Stimulated activated CD8-positive, alpha-beta memory T cell treated with anti-CD3 and anti-CD28 coated beads, Interleukin-12 subunit alpha, Interleukin-12 subunit beta, amount 100 ng/mL, for 1 hour (primary cell): ENCODE measurements at places on chromosomes 4 and X.

GRCh38 chr4:176358083-176358469, 38.3 kb downstream of the SPCS3 start:
- DNase-seq: no peak

- DNase-seq: no peak
Observed at GRCh38 chr4:110059556-110060191, 138.7 kb downstream of the ELOVL6 start.

DNA sequence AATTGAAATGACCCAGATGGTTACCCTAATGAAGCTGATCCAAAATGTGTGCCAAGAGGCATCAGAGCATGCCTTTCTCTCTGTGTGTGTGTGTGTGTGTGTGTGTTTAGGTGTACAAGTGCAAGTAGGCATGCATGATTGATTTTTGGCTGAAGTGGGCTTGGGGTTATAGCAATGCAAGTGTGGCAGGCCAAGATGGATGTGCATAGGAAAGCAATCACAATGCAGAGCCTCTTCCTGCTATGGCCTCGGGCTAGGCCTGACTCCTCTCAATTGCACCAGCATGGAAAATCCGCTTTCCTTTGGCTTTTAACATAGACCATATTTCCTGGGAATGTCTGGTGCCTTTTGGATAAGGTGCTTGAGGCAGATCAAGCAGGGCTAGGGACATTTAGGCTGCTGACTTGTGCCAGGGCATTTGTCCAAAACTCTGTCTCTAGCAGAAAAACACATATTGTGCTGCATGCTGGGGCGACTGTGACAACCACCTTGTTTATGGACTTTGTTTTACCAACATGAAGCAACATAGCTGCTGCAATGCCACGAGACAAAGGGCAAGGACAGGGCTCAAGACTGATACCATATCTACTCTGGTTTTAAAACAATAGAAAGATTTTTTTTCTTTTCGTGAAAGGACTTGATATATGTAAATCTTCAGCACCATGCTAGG, 395.7 kb downstream of the RAPGEF2 start:
- no peak for DNase-seq

- DNase-seq: no peak
Observed at GRCh38 chr4:81884986-81885385, 413.3 kb upstream of the RASGEF1B start.

DNA sequence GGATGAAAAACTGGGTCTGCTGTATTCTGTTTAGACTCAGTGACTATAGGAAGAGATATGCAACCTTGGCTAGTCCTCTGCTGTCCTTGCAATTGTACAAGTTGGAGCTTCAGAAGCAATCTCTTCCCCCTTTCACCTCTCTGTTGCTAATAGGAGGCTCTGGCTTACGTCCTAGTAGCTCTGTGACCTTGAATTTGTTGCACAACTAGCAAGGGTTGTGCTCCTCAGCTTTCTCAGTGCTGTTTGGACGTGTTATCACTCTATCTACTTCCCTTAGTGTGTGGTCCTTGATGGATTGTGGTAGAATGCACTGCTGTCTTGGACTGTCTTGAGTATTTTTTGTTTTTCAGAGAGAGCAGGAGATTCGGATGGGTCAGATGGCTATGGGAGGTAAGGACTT, 3.4 kb upstream of the ITGB1BP2 start:
- no peak for DNase-seq

- no peak for DNase-seq
Observed at GRCh38 chrX:25721564-25721963, 416.6 kb upstream of the MAGEB18 start.

GRCh38 chrX:154484255-154485149, 1.9 kb downstream of the UBL4A start:
- no peak for DNase-seq

- DNase-seq: no peak
Observed at GRCh38 chr4:58502839-58503238, 1392.7 kb upstream of the IGFBP7 start.

DNA sequence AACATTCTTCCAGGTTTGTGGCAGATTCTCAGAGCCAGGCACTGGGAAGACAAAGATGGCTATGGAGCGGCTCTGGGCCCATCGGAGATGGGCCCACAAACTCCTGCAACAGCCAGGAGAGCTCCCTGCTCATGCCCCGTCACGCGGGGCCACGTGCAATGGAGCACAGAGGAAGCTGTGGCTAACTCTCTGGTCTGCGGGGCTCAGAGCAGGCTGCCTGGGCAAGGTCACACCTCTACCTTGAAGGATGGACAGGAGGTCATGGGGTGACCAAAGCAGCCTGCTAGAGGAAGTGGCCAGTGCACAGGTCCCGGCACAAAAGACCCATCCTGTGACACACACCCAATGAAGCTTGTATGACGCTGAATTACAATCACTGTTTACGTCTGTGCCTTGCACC, 45.2 kb downstream of the C4orf50 start:
- DNase-seq: no peak

DNA sequence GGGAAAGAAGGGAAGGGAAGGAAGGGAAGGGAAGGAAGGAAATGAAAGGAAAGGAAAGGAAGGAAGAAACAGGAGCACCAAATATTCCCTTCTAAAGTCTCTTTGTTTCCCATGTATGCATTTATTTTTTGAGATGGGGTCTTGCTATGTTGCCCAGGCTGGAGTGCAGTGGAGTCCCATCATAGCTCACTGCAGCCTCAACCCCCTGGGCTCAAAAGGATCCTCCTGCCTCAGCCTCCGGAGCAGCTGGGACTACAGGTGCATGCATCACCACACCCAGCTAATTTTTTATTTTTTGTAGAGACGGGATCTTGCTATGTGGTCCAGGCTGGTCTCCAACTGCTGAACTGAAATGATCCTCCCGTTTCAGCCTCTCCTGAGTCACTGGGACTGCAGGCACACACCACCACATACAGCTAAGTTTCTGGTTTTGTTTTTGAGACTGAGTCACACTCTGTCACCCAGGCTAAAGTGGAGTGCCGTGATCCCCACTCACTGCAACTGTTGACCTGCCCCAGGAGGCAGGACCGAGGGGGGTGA, 102.8 kb downstream of the CRLF2 start:
- DNase-seq: no peak

- no peak for DNase-seq
Observed at GRCh38 chrX:101257448-101258258, 33.5 kb downstream of the TAF7L start.
